ENCODE measurements at places on chromosomes 5 and 9.

GRCh38 chr5:171261361-171261760, 47.7 kb upstream of the TLX3 start:
- DNase-seq, result no peak

- no peak for DNase-seq
Measured at GRCh38 chr5:119031011-119031886, 39.6 kb upstream of the DMXL1 start.

- DNase-seq, result peak; percentile 81
Measured at GRCh38 chr5:60196385-60197113, 303.0 kb upstream of the PDE4D start.

- no peak for DNase-seq
Measured at GRCh38 chr9:112378328-112379176, 1.4 kb upstream of the HSDL2 start.

DNA sequence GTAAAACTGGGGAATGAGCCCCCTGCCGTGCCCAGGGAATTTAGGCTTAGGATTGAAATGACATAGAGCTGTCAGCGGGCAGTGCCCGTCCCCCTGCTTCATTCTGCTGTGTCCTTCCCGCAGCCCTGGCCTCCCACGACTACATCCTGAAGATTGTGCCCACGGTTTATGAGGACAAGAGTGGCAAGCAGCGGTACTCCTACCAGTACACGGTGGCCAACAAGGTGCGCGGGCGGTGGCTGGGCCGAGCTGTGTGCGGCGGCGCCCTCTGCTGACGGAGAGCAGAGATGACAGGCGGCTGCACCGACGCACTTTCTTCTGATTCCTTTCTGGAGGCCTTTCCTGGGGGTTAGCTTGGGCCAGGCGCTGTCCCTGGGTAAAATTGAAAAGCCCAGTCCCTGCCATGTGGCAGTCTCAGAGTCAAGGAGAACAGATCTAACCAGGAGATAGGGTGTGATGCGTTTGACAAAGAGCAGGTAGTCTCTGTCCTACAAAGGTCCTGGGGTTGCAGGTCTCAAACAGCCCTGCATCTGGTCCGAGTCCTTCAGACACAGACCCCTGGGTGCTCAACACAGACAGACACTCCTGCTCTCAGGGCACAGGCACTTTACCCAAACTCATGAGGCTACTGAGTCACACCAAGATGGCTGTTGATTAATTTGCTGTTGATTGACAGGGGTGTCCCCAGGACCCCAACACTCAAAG, 26.8 kb upstream of the RPL26L1 start:
- DNase-seq, result peak; percentile 80
